Tongue (tissue), 3 donors: ENCODE measurements at places on chromosomes 1 and 21.

DNA sequence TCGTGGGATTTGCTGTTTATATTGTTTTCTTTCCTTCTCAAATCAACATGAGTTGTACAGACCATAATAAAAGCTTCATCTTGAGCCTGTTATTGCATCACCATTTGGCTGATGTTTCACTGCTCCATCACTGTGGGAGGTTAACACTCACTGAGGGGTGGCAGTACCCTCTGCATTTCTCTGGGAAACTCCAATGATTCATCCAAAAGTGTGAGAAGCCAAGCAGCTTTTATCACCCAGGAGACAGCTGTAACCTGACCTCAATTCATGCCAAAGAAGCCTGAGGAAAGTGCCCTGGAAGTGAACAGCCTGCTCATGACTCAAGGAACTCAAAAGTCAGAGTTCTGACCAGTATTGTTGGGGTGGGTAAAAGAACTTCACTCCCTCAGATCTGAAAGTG is 84.1 kb downstream of the GPR88 start:
- DNase-seq: no peak

DNA sequence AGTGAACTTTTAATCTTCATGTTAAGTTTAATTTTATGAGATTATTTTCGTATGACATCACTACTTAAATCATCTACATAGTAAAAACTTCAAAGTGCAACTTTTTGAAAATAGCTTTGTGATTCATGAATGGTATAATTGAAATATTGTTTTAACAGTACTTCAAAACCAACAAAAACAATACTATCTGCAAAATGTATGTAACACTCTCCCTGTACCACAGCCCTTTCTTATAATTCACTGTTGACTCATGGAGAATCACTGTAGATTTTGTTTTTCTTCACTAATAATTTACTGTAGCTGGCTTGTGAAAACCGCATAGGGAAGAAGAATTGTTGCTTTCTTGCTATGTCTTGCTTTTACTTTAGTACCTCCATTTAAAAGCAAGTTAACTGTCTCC is 301.4 kb upstream of the ADAMTS5 start:
- no peak for DNase-seq

DNA sequence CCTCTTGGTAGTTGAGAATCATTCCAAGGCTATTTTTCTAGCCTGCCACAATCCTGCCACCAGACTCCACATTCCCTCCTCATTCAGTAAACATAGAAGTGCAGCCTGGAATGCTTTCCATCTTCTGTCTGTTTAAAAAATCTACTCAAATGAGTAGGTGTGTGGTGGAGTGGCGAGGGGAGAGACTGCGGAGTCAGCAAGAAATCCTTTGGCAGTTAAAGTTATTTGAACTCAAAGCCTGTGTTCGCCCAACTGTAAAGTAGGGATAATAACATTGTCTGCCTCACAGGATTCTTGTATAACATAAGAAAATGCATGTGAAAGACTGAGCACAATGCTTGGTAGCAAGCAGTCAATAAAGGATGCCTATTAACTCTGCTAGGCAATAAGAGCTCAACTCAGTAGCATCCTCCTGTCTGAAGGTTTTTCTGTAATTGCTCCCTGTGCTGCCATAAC is 22.2 kb upstream of the DPT start:
- no peak for DNase-seq

- no peak for DNase-seq
Measured at GRCh38 chr1:223840254-223840653, 5.5 kb downstream of the TP53BP2 start.

- no peak for DNase-seq
Measured at GRCh38 chr21:42663860-42664535, 10.6 kb downstream of the PDE9A start.

DNA sequence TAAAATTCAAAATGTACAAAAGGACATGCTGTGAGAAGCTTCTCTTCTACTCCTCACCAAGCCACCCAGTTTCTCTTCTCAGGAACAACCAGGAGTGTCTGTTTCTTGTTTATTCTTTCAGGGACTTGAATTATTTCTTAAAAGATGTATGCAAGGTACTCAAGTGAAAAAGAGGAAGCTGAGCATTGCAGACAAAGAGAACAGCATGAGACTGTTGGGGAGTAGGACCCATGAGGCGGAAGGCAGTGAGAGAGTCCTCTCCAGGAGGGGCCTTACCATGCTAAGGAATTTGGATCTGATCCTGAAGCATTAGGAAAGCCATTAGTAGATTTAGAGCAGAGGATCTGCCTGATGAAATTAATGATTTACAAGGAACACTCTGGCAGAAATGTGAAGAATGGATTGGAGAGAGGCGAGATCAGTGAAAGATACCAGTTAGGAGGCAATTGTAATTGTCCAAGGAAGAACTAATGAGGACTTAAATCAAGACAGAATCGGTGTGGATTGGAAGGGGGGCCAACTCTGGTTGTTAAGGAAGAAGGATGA is 14.7 kb upstream of the SSX2IP start:
- DNase-seq: no peak

DNA sequence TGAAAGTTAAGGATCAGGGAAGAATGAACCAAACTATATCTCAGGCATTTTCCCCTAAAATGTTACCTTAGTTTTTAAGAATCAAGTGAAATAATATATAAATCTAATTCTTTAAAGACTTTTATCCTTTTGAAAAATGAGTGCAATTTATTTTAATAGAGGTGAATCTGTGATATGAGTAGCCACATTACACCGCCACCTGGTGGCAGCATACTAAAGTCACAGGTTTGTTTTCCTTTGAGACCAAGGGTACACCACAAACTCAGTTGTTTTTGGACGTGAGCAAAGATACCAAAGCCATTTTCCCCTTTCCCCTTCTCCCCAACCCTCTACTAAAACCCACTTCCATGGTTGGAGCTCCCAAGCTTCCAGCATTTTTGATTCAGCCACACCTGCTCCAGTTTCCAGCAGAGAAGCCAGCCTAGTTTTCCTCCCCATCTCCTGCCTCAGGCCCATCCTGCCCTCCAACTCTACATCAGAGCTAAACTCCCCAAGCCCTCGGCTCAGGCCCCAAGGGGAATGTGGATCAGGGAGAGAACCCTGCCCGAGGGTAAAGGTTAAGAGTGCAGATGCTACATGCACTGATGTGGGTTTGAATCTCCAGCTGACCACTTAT is 22.9 kb upstream of the LDLRAP1 start:
- DNase-seq: peak; percentile 81

DNA sequence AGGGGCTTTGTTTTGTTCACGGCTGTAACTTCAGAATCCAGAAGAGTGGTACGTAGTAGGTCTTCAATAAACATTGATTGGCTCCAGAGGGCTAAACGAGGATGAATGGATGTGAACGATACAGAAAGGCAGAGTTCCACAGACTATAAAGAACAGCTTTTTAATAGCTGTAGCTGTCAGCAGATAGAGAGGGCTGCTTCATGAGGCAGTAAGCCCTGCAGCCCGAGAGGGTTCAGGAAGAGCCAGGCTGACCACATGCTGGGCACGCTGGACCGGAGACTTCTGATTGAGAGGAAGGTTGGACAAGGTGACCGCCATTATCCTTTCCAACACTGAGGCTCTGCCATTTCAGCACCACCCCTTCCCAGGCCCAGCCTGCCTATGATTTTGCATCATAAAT is 45.3 kb downstream of the KIRREL1 start:
- no peak for DNase-seq

GRCh38 chr1:17488995-17489767 is 49.7 kb upstream of the RCC2 start:
- peak; percentile 64 for DNase-seq

DNA sequence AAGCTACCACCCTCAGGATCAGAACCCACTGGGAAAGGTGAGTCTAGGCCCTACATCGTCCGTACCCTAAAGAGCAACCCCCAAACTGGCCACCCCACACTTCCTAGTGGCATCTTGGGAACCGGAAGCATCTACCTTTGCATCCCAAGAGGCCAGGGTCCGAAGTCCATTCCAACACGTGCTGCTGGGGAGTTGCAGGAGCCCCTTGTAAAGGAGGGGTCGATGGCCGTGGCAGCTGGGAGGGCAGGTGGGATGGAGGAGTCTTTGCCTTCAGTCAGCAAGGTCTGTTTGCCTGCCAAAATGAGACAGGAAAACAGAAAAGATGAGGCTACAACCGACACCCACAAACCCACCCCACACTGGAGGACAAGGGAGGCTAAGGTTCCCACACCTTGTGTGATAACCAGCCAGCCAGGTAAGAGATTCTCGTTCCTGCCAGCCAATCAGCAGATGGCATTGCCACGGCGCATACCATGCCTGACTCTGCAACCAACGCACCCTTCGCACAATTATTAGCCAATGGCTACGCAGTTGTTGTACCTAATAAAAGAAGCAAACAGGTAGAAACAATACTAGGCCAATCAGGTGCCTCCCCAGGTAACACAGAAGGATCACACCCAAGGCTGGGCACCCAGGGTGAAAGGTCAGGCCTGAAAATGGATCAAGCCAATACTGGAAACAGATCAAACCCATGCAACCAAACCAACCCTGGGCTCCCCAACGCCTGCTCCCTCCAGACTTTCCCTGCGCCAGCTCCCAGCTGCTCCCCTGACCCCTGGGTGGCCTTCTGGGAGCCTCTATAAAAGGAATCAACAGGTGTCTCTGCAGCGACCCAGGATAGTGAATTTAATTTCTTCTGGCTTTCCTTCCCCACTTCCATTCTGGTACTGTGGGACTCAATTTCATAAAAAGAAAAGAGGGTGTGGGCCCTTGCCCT is 35.6 kb downstream of the CASZ1 start:
- DNase-seq: peak; percentile 52

GRCh38 chr1:95966866-95967265 is 732.9 kb downstream of the RWDD3 start:
- no peak for DNase-seq

- no peak for DNase-seq
Measured at GRCh38 chr21:37784591-37785318, 131.5 kb downstream of the KCNJ6 start.

DNA sequence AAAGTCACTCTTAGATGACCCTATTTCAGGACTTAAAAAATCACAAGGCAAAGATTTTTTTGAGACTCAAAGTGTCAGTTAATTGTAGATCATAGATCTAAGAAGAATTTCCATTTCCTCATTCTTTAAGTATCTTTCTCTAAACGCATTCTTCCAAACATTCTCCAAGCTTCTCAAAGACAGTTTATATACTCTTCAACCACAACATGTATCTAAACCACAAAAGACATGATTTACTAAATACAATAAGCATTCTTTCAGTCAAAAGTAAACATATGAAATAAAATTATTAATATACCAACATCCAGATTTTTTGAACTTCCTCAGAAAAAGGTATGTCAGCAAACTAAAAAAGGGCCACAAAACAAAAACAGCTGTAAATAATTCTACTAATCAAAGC is 24.4 kb downstream of the RC3H1 start:
- no peak for DNase-seq

GRCh38 chr1:100463791-100464424 is 74.0 kb upstream of the GPR88 start:
- peak; percentile 72 for DNase-seq

GRCh38 chr1:17837233-17838030 is 82.3 kb downstream of the ACTL8 start:
- no peak for DNase-seq

- DNase-seq: no peak
Measured at GRCh38 chr1:58096714-58097113, 449.8 kb downstream of the OMA1 start.

DNA sequence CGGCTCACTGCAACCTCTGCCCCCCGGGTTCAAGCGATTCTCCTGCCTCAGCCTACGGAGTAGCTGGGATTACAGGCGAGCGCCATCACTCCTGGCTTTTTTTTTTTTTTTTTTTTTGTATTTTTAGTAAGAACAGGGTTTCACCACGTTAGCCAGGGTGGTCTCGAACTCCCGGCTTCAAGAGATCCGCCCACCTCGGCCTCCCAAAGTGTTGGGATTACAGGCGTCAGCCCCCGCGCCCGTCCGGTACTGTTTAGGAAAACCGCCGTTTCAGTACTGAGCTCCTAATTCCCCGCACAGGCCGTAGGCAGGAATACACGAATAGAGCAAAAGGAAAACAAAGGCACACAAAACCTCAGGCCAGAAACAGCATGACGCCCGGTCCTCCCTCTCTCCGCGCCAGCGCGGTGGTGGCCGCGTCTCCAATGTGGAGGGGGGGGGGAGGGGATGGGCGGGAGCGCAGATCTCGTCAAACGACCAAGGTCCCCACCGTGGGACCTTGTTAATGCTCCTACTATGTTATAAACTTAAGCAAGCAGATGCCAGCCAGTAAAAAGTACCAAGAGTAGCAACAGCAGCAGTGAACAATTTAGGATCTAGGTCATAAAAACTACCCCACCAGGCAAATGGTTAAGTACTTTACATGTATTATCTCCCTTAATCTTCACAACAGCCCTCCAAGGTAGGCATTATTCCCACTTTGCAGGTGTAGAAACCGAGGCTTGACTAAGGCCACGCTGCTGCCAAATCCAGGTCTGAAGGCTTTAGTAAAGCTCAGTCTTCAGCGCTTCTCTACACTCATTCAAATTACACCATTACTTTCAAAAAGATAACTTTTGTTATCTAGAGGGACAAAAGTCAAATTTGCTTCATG is 648 bp upstream of the ADAR start:
- DNase-seq: peak; percentile 73

GRCh38 chr1:151510020-151510405 is 1.2 kb upstream of the CGN start:
- no peak for DNase-seq

GRCh38 chr21:34817821-34818661 is 149.2 kb downstream of the CLIC6 start:
- DNase-seq: no peak

DNA sequence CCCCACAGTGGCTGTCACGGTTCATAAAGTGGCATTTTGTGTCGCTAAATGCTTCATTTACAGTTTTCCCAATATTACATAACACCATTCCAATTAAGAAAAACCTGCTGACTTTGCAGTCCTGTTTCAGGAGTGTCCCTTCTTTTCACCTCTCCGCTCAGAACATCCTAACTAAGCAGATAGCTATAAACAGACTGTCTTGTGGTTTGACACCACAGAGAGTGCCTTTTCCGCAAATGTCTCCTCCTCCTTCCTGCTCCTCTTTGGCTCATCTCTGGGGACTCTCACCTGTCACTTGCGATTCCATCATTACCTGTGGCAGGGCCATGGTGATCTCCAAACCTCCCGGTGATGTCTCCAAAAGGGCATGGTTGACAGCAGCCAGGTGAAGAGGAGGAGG is 119.0 kb downstream of the CNIH3 start:
- no peak for DNase-seq

DNA sequence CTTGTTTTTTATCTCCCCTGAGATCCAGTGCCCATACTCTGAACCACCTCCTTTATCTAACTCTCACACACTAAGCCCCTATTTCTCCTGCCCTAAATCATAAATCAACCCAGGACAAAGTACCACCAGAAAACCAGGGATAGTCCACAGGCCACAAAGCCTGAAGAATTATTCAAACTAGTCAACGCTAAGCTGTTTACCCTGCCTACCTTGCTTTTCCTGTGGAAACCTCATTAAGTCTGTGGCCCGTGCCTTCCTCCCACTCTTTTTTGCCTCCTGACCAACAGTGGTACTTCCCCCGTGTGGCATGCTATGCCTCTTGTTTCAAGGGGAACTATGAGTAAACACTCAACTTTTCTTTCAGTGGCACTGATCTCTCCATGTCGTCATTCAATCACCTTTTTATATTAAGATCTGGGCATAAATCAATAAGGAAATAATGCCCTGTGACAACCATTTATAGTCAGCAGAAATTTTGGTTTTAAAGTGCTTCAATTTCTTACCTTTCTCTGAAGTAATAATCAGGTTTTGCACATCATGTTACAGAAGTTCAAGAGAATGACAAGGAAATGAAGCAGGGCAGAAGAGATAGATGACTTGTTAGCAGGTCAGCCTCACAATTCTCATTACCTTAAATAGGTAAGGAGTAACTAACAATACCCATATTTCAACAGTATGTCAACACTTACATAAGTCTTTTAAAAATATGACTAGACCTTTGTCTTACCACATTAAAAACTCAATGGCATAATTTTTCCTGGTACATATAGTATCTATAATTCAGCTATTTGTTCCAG is 32.1 kb downstream of the EYA3 start:
- DNase-seq: no peak
